ENCODE measurements at places on chromosomes 6 and 20.

GRCh38 chr20:49612127-49612738, 44.3 kb upstream of the PTGIS start:
- H3K4me1 ChIP-seq: peaks cover 7% of the 10 kb centered on the region
- H3K36me3 ChIP-seq: no peaks in the 10 kb centered on the region
- H3K4me3 ChIP-seq: no peak overlapping the region
- no peak for DNase-seq

- H3K4me1 ChIP-seq: no peaks in the 10 kb centered on the region
- peaks cover 3% of the 10 kb centered on the region for H3K36me3 ChIP-seq
- no peak for DNase-seq
- H3K27me3 ChIP-seq: no peaks in the 10 kb centered on the region
- no peak overlapping the region for H3K27ac ChIP-seq
These were observed 1.7 kb downstream of the HBS1L start for GRCh38 chr6:135052939-135053338.

GRCh38 chr6:144335914-144336313, 50.8 kb downstream of the UTRN start:
- no peaks in the 10 kb centered on the region for H3K36me3 ChIP-seq
- H3K27me3 ChIP-seq: no peaks in the 10 kb centered on the region
- DNase-seq: peak; percentile 33
- no peak overlapping the region for H3K4me3 ChIP-seq

- no peak for DNase-seq
- no peaks in the 10 kb centered on the region for H3K36me3 ChIP-seq
- peaks cover 3% of the 10 kb centered on the region for H3K4me1 ChIP-seq
- H3K27me3 ChIP-seq: no peaks in the 10 kb centered on the region
- no peak overlapping the region for H3K27ac ChIP-seq
These were observed 71.0 kb upstream of the MRAP2 start for GRCh38 chr6:83962582-83962981.

GRCh38 chr20:57507477-57507876, 17.5 kb downstream of the CTCFL start:
- no peak for DNase-seq
- H3K4me1 ChIP-seq: no peaks in the 10 kb centered on the region
- H3K27ac ChIP-seq: no peak overlapping the region
- no peaks in the 10 kb centered on the region for H3K36me3 ChIP-seq
- H3K27me3 ChIP-seq: no peaks in the 10 kb centered on the region
- no peak overlapping the region for H3K4me3 ChIP-seq

DNA sequence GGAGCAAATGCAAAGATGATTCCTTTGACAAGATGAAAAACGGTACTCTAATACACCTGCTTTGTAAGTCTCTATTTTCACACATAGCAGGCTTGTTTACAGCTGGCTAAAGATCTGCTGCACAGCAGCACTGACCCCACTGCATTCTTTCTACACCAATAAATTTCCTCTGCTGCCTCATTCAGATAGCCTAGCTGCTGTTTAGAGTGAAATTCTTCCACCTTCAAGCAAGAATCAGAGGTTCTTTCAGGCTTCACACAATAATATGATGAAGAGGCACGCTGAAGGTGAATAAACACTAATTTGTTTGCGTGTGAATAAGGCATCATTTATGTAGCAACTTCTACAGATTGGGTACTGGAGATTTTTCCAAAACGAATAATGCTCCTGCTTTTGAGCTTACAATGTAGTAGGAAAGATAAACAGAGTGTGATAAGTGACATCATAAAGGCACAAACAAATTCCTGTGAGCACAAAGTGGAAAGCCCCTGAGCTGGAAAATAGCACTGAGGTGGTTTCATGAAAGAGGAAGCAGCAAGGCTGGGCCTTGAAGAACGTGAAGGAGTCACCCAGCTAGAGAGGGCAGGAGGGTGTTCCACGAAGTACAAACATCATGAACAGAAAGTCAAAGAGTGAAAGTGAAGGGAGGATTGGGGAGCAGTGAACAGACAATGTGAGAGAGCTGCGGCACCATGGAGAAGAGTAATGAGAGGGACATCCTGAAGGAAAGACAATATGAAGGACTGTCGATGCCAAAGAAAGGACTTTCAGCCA, 543.4 kb downstream of the CD83 start:
- no peak overlapping the region for H3K4me3 ChIP-seq
- no peaks in the 10 kb centered on the region for H3K36me3 ChIP-seq
- DNase-seq: peak; percentile 49
- peaks cover 12% of the 10 kb centered on the region for H3K4me1 ChIP-seq
- no peaks in the 10 kb centered on the region for H3K27me3 ChIP-seq

GRCh38 chr6:165760126-165760802, 97.2 kb upstream of the PDE10A start:
- no peak for DNase-seq
- H3K27me3 ChIP-seq: no peaks in the 10 kb centered on the region
- H3K4me1 ChIP-seq: no peaks in the 10 kb centered on the region
- H3K4me3 ChIP-seq: no peak overlapping the region

- H3K4me3 ChIP-seq: no peak overlapping the region
- H3K27me3 ChIP-seq: no peaks in the 10 kb centered on the region
- no peak overlapping the region for H3K27ac ChIP-seq
- H3K36me3 ChIP-seq: no peaks in the 10 kb centered on the region
- peak; percentile 67 for DNase-seq
- H3K4me1 ChIP-seq: peaks cover 6% of the 10 kb centered on the region
These were observed 142.6 kb downstream of the ARHGAP18 start for GRCh38 chr6:129567374-129567773.

- no peaks in the 10 kb centered on the region for H3K36me3 ChIP-seq
- no peaks in the 10 kb centered on the region for H3K4me1 ChIP-seq
- H3K27ac ChIP-seq: no peak overlapping the region
- no peaks in the 10 kb centered on the region for H3K27me3 ChIP-seq
- H3K4me3 ChIP-seq: no peak overlapping the region
- no peak for DNase-seq
These were observed 166.8 kb upstream of the CST7 start for GRCh38 chr20:24782301-24782700.

GRCh38 chr20:61965606-61966491, 99.8 kb downstream of the TAF4 start:
- H3K27me3 ChIP-seq: no peaks in the 10 kb centered on the region
- H3K27ac ChIP-seq: no peak overlapping the region
- peaks cover 2% of the 10 kb centered on the region for H3K36me3 ChIP-seq
- peaks cover 1% of the 10 kb centered on the region for H3K4me1 ChIP-seq
- no peak overlapping the region for H3K4me3 ChIP-seq

DNA sequence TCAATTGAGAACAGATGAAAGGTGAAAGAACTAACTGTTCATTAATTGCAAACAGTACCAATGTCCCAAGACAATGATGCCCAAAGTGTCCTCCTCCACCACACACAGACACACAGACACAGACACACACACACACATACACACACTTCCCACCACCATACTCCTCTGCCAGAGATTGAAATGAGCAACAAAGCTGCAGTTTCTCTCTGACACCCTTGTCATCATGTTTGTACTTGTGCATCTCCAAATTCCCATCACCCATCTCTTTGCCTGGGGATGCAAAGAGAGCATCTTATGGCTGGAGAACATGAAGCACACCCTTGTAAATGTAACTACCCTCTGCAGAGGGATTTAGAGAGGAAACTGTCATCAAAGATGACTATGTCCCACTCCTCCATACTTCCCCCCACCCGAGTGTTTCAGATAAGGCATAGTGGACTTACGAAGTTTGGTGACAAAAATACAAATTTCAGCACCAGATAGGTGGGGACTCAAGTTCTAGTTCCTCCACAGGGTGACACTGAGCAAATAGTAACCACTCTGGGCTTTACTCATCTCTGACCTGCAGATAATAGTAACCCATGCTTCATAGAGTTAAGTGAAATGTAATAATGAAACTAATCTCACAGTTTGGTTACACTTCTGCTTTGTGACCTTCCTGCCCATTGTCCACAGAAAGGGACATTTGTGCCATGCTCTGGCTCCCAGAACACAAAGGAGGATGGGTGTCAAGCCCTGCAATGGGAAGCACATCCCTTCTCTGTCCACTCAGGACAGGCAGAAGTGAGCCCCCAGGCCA, 8.7 kb downstream of the MAFB start:
- peaks cover 7% of the 10 kb centered on the region for H3K36me3 ChIP-seq
- H3K4me3 ChIP-seq: no peak overlapping the region
- peaks cover 27% of the 10 kb centered on the region for H3K4me1 ChIP-seq
- H3K27ac ChIP-seq: no peak overlapping the region

DNA sequence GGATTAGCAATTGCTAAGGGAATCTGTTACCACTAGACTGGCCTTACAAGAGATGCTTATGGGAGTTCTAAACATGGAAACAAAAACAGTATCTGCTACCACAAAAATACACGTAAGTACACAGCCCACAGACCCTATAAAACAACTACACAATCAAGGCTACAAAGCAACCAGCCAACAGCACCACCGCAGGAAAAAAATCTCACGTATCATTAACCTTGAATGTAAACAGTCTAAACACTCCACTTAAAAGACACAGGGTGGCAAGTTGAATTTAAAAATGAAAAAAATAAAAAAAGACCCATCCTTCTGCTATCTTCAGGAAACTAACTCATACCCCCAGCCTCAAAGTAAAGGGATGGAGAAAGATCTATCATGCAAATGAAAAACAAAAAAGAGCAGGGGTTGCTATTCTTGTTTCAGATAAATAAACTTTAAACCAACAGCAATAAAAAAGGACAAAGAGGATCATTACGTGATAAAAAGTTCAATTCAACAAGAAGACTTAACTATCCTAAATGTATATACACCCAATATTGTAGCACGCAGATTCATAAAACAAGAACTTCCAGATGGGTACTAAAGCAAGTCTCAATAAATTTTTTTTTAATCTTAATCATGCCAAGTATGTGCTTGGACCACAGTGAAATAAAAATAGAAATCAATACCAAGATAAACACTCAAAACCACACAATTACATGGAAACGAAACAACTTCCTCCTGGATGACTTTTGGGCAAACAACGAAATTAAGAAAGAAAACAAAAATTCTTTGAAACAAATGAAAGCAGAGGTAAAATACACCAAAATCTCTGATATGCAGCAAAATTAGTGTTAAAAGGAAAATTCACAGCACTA, 52.3 kb downstream of the RNGTT start:
- H3K4me3 ChIP-seq: no peak overlapping the region
- no peaks in the 10 kb centered on the region for H3K4me1 ChIP-seq
- no peak for DNase-seq
- no peaks in the 10 kb centered on the region for H3K36me3 ChIP-seq

- no peaks in the 10 kb centered on the region for H3K27me3 ChIP-seq
- H3K4me3 ChIP-seq: no peak overlapping the region
- no peak overlapping the region for H3K27ac ChIP-seq
- DNase-seq: no peak
- no peaks in the 10 kb centered on the region for H3K36me3 ChIP-seq
These were observed 651.6 kb downstream of the UTRN start for GRCh38 chr6:144936764-144937163.

GRCh38 chr6:134622382-134623173, 304.7 kb upstream of the SGK1 start:
- no peaks in the 10 kb centered on the region for H3K4me1 ChIP-seq
- H3K27me3 ChIP-seq: no peaks in the 10 kb centered on the region
- H3K4me3 ChIP-seq: no peak overlapping the region

GRCh38 chr20:57480444-57481160, 44.3 kb downstream of the CTCFL start:
- H3K36me3 ChIP-seq: no peaks in the 10 kb centered on the region
- H3K4me1 ChIP-seq: no peaks in the 10 kb centered on the region
- no peak overlapping the region for H3K27ac ChIP-seq
- H3K4me3 ChIP-seq: no peak overlapping the region
- H3K27me3 ChIP-seq: no peaks in the 10 kb centered on the region

DNA sequence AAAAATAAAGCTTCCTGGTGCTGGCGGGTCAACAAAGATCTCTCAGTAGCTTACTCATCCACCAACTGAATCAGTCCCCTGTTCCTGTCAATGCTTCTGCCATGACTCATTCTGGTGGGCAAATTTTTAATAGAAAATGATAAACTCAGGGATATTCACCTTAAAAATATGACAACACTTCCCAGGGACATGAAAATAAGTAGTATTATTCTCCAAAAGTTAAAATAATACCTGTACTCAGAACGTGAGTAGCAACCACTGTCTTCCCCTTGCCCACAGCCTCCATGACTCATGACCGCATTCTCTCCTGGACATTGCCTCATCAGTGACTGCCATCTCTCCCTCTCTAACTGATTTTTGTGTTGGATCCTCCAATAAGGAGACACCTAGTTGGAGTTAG, 552.3 kb downstream of the KIF16B start:
- no peak overlapping the region for H3K27ac ChIP-seq
- H3K36me3 ChIP-seq: no peaks in the 10 kb centered on the region
- peak; percentile 48 for DNase-seq
- no peaks in the 10 kb centered on the region for H3K27me3 ChIP-seq

DNA sequence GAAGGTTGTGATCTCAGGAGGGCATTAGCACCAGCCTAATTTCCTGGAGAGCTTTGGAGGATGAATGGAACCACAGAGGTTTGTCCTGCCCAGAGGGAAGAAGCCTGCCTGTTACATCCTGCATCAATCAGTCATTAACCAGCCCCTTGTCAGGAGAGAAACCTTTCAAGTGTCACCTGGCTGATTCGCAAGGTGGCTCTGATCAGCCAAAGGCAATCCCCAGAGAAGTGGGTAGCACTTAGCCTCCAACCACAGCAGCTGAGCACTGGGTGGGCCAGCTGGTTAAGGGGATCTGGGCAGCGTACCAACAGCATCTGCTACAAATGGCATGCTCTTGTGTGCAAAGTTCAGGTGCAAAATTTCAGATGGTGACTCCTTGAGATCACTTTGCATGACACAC, 26.9 kb downstream of the ANKEF1 start:
- DNase-seq: no peak
- no peaks in the 10 kb centered on the region for H3K27me3 ChIP-seq
- no peak overlapping the region for H3K4me3 ChIP-seq
- no peak overlapping the region for H3K27ac ChIP-seq

Measured in trophoblast cell (in vitro differentiated cells and primary cell).